ENCODE measurements at places on chromosomes 6 and 20.

DNA sequence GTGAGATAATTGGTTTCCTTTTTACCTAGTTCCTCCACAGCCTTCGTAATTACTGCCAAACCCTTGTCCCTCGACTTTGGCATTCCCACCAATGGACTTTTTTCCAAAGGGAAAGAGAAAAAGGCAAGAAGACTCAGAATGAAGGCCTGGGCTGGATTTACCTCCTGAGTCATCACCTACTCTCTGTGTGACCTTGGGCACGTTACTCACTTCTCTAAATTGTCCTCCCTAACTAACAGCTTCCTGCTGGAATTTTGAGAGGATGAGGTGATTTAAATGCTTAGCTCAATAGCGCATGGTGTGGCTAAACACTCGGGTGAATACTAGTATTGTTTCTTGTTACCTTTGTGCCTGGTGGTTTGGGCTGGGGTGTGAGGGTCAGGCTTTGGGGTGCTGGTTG lies 146.6 kb downstream of the DHX35 start:
- DNase-seq: no peak

DNA sequence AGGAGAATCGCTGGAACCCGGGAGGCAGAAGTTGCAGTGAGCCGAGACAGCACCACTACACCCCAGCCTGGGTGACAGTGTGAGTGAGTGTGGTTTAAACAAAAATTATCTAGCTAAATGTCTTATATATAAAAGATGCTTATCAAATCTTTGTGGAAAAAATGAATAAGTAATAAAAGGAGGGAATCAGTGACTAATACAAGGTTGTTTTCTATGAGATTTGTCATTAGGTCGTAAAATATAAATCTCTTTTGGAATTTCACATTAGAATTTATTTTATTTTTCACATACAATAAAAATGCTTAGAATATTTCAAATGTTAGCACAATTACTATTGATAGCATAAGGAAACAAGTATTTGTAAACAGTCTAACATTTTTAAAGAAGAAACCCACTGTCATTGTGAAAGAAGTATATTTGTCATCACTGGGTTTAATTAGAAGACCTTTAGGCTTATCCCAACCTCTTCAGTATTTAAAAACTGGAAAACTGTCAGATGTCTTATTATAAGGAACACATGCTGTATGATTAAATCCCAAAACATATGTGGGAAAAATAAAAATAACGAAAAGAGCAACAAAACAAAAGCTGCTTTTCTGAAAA lies 47.1 kb downstream of the ASCC3 start:
- DNase-seq: no peak

GRCh38 chr20:44839481-44839880 lies 29.1 kb upstream of the RIMS4 start:
- no peak for DNase-seq

GRCh38 chr6:44608175-44608574 lies 220.7 kb downstream of the CDC5L start:
- DNase-seq: no peak

DNA sequence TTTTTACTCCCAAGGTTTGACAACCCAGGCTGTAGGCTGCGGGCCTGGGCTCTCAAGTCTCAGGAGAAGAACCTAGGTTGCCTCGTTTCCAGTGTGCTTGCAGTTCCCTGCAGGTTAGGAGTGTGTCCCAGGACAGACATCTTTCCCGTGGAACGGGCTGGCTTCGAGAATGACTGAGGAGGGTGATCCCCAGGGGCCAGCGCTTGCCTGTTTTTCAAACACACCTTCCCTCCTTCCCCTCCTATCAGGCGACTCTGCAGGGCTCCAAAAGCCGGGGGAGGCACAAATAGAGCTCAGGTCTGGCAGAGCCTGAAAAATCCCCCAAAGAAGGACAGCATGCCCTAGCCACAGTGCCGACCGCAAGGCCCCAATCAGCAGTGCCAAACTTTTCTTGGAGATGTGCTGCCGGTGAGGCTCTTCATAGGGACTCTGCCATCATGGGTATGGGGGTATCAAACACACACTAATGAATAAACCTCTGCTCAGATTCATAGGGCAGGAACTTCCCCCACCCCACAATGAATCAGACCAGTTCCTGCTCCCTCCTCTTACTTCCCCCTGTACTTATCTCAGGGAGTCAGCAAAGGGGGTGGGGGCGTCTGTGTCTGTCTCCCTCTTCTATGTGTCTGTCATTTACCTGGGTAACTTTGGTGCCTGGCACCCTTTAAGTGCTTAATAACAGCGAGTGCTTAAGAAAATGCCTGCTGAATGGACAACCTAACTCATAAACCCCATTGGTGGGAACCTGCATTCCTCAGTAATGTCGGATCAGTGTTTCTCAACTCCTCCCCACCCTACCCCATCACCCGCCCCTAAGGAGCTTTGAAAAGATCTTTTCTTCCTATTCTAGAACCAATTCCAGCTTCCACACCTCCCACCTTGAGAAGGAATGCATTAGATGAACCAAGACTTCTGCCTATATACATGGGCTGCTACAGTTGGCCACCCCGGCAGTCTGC lies 1.6 kb downstream of the KCNG1 start:
- DNase-seq: no peak

DNA sequence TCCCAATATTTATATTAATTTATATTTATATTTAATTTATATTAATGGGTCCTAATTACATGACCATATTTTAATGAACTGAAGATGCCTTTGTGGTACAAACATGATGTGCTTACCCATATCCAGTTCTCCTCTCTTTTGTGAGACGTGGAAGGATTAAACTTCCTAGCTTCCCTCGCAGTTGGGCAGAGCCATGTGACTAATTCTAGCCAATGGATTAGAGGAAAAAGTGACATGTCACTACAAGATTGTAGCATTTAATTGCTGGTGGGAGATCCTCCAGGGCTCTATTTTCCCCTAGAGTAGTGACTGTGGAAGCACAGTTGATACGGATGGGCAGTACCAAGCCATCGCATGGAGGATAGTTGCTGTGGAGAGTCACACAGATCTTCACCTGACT lies 4.8 kb upstream of the SOBP start:
- DNase-seq: no peak

GRCh38 chr6:27651371-27651732 lies 178.4 kb upstream of the ZNF184 start:
- no peak for DNase-seq

DNA sequence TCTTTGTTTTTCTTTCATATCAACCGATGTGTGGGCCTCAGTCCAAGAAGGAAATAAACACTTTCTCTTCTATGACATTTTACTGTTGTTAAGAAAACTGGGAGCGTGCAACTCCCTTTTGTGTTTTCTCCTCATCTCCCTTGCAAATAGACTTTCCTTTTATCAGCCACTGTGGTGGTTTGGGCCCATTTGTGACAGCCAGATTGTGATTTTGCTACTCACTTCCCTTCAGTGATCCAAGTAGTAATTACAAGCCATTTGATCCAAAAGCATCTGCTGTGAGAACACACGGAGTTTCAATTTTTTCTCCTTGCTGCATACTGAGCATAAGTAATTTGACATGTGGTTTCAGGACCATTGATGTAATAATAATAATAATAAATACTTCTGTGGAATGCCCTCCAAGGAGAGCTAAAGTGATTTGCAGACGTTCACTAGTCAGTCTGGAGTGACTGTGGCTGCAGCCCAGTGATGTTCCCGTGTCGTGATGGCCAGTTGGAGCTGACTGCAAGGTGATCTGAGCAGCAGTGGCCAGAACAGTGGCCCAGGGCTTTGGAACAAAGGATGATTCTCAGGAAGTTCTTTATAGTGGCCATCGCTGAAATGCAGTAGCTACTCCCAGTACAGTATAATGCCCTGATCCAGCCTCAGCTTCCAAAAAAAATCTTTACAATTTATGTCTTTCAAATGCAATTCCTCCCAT lies 91.9 kb upstream of the CLDN20 start:
- no peak for DNase-seq

DNA sequence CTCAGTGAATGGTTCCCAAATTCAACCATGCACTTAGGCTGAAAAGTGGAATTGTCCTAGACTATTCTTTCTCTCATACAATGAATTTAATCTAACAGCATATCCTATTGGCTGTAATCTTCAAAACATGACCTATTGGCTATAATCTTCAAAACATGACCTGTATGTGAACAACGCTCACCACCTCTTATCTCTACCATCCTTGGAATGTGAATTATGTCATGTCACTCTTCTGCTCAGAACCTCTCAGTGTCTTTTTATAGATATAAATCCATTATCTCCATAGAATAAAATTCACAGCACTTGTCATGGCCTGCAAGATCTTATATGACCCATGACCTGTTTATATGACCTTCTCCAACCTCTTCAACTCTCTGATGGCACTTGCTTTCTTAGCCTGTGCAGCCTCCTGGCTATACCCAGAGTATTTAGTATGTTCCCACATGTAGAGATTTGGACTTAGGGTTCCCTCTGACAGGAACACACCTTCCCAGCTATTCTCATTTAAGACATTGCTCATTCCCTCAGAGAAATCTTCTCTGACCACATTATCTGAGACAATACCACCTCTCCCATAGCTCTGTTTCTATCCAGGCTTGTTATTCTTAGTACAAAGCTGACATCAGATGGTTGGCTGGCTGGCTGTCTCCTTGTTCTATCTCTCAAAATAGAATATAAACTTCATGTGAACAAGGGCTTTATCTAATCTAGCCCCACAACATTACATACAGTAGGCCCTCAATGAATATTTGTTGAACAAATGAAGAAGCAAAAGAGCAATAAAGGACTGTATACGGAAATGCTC lies 275.0 kb upstream of the PREP start:
- DNase-seq: no peak

- no peak for DNase-seq
Observed at GRCh38 chr20:58630063-58630462, 21.0 kb upstream of the STX16 start.

GRCh38 chr6:139308936-139309603 lies 17.3 kb upstream of the TXLNB start:
- DNase-seq: no peak

DNA sequence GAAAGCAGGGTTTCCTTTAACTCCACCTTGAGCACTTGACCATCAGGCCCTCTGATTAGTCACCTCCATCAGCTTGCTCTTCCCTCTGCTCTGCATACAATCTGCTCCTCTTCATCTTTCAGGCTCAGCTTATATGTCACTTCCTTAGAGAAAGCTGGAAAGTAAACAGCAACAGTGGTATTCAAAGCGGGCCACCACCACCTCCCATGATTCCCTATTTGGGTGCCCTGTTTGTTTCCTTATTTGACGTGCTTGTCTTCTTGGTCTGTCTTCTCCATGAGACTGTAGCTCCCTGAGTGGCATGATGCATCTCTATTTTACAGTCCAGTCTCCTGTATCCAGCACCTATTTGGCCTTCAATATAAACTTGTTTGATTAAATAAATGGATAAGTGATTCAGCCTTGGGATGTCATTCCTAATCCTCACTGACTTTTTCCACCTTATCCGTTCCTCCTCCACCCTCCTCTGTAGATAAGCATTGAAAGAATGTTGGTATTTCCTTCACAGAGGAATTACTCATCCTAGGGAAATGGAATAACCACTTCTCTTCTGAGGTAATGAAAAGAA lies 102.8 kb upstream of the SGK1 start:
- DNase-seq: no peak

GRCh38 chr6:168870982-168871381 lies 382.7 kb downstream of the THBS2 start:
- DNase-seq: no peak

Measured in activated CD8-positive, alpha-beta memory T cell treated with anti-CD3 and anti-CD28 coated beads for 1 hour (primary cell).